NCI-H460 (cell line): ENCODE measurements at places on chromosomes 5 and 9. TPM values are rescaled to one million over a fixed set of nuclear protein-coding genes. Genes with fewer than 3 reads are reported as not detected.

Gene PCDHA12
- 4.4 and 5.6 TPM in 2 replicates for total RNA-seq

Gene FSTL4
- total RNA-seq, result 14.3 and 15.0 TPM in 2 replicates

Gene MLANA
- not detected in 2 replicates for total RNA-seq

Gene NR2F1
- 17.8 and 18.4 TPM in 2 replicates for total RNA-seq

Gene ZNF658
- total RNA-seq, result 3.5 and 4.9 TPM in 2 replicates

Gene PCDHGA6
- total RNA-seq, result 1.1 and 1.2 TPM in 2 replicates
